ENCODE measurements at places on chromosomes 3 and 15. TPM values are rescaled to one million over a fixed set of nuclear protein-coding genes. Genes with fewer than 3 reads are reported as not detected.

Gene TMED3
- 191 TPM for total RNA-seq

Gene IRAK2
- total RNA-seq = 32.0 TPM

Gene PIERCE2
- 4.8 TPM for total RNA-seq

Gene HAPLN3
- total RNA-seq = 27.9 TPM

Gene TICRR
- 13.7 TPM for total RNA-seq

Gene ADAMTSL3
- total RNA-seq = 0.25 TPM

Gene XCR1
- total RNA-seq = not detected

Gene FGF12
- total RNA-seq = 0.37 TPM

Gene SLC9C1
- not detected for total RNA-seq

Gene KLHL40
- not detected for total RNA-seq

Gene PLA1A
- total RNA-seq = 0.27 TPM

Gene CHAC1
- total RNA-seq = 7.5 TPM

Gene CACNA2D2
- total RNA-seq = 0.58 TPM

Gene NXPE3
- total RNA-seq = 23.4 TPM

Gene ITPKA
- total RNA-seq = 2.2 TPM

Gene EPM2AIP1
- 7.1 TPM for total RNA-seq

Gene PIK3CA
- 6.3 TPM for total RNA-seq

Gene ZNF501
- not detected for total RNA-seq

Gene TRIP4
- 24.9 TPM for total RNA-seq

Gene UNC13C
- total RNA-seq = not detected

Gene TTLL13
- 0.61 TPM for total RNA-seq

Gene LMAN1L
- not detected for total RNA-seq
